ENCODE measurements at places on chromosomes 12 and 14.

- no peak for DNase-seq
Measured at GRCh38 chr12:28497889-28498411, 307.7 kb downstream of the CCDC91 start.

DNA sequence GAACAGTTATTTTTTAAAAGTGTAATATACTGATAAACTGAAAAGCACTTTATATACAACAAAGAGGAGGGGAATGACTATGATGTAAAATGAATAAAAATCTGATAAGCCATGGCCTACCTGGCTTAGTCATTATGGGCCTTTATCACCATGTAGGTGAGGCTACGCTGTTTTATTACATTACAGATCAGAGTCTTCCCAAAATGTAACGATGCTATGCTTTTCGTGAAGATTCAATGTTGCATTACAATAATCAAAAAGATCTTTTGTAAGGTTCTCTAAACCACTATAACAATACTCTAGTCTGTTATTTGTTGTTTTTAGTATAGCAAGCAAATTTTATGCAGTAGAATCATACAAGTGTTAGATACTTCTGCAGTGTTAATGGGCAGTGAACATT, 34.2 kb downstream of the ARID4A start:
- peak; percentile 40 for DNase-seq

DNA sequence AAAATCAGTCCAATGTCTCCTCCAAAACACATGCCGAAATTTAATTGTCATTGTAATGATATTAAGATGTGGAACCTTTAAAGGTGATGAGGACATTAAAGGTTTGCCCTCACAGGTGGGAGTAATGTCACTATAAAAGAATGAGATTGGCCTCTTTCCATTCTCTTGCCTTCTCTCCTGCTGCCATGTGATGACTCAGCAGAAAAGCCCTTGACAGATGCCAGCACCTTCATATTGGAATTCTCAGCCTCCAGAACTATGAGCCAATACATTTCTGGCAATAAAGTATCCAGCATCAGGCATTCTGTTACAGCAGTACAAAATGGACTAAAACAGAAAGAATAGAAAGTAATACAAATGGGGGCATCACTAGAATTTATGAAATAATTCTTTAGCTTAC, 609.7 kb downstream of the SLC16A7 start:
- no peak for DNase-seq

DNA sequence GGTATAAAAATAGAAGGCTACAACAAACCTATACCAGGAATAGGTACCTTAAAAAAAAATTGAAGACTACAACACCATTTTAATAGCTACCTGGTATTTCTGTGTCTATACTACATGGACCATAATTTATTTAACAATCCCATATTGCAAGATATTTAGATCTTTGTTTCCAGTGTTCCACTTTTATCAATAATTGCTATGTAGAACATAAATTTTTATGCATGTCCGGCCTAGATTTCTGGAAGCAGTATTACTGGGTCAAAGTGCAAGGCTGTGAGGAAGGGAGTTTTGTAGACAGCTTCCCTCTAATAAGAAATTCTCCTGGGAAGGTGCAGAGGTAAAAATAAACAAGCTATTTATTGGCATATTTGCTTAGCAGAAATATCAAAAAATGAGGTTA, 4.1 kb upstream of the DCAF11 start:
- DNase-seq, result no peak

GRCh38 chr14:50762001-50762930, 68.7 kb downstream of the NIN start:
- no peak for DNase-seq

- DNase-seq, result no peak
Measured at GRCh38 chr12:40028296-40028695, 77.6 kb downstream of the SLC2A13 start.

GRCh38 chr14:61065656-61066055, 84.6 kb downstream of the SLC38A6 start:
- DNase-seq, result no peak

DNA sequence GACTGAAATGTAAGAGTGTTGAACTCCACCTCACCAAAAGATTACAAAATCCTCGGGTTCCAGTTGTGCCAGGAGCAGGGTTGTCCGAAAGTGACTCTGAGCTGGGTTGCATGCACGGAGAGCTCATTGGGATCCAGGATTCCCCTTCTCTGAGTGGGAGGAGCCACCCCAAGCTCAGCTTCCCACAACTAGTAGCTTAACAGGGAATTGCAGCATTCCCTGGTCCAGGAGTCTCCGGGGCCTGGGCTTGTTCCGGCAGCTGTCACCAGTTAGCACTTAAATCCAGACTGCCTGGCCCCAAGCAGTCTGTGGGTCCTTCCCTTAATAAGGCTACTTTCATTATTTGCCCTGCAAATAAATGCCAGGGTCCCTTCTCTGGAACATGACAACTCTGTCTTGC, 50.1 kb downstream of the CD9 start:
- DNase-seq, result no peak

All from pons (tissue), 1 donor.